ENCODE measurements at places on chromosomes 3 and 15.

- no peak for DNase-seq
These were observed 5.1 kb downstream of the FSIP1 start for GRCh38 chr15:39777496-39777895.

- no peak for DNase-seq
These were observed 366.7 kb upstream of the PROK2 start for GRCh38 chr3:72151465-72152238.

DNA sequence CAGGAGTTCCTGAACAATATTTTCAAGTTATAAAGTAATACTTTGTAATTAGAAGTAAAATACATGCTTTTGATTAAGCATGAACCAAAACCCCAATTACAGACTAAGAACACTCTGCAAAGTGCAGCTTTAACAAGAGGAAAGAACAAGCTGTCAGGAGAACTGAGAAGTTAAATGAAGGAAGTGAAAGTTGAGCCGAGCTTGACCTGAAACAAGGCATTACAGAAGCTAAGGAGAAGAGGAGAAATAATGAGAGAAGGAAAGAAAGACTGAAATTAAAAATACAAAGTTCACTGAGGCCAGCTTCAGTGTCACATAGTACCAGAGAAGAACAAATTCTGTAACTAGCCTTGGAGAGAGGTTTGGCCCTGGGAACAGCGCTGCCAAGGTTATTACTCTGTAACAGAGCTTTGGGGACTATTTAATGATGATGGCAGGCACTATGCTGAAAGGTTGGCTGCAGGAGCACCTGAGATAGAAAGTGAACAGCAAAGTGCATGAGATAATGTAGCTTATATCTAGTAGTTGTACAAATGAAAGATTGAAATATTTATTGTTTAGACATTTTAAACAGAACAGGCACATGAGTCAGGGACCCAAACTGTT lies 241.9 kb upstream of the PEX5L start:
- DNase-seq: no peak

DNA sequence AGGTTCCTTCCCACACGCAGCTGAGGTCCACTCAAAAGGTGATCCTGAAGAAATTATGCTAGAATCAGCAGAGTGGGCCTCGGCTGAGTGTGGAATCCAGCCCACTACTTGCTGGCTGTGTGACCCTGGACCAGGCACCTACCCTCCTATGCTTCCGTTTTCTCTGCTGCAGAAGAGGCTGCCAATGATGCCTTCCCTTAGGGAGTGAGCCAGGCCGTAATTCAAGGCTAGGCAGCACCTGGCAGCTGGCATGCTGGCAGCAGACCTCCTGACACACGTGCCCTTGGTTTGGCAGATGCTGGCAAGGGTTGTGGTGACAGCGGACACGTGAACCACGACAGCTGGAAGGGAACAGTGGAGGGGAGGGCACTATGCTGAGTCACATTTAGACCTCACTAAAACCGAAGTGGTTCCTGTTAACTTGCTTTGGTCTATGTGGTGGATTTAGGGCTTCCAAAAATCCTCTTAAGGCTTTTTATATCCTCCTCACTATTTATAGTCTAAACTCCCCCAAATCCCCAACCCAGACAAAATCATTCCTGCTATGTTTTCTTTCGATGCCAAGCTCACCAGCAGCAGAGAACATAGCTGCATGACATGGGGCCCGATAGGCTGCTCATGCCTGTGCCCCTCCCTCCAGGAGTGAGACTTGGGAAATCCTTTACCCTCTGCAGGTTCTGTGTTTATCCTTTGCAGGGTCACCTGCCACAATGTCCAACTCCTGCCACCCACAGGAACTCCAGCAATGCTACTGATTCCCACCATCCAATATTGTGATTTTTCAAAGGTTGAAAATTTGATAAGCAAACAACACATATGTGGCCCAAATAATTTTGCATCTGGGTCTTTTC lies 10.6 kb upstream of the PCSK6 start:
- peak; percentile 45 for DNase-seq

DNA sequence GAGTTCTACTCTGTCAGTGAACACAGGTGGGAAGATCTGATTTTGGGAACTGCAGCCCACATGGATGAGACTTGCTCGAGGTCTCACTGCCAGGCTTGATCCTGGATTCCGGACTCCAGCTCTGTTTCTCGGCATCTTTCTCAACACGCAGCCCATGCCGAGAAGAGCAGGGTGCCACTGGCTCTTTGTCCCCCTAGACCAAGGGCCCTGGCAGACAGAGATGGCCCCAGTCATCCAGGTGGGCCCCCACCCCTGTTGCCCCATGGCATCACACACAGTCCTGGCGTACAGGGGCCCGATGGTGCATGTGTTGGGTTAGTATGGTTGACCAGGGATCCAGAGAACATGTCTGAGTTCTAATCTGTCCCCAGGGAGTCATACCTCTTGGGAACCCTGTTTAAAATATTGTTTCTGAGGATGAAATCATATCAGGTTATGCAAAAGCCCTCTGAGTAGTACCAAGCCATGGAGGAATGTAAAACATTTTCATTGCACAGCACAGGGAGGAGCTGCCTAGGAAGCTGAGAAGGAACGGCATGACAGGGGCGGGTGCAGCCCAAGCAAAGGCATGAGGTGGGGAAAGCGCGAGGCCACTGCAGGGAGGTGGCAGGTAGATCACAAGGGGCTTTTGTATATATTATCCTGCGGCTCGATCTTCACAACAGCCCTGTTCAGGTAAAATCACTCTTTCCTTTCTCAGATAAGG lies 320.6 kb downstream of the UACA start:
- no peak for DNase-seq

DNA sequence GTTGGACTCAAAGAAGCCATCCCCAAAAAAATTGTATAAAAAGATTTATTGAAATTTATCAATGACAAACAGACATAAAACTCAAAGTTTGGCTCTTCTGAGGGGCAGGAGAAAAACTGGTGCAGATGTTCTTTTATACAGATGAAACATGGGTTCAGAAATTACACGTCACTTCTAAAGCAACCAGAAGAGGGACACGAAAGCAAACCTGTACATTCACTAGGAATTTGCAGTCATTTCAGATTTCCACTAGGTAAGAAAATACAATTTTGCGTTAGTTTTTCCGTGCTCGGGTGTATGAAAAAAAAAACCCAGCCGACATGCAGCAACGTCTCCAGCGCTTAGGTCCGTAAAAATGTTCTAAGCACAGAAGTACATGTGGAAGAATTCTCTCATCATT lies 41.8 kb downstream of the ANP32A start:
- DNase-seq: no peak

DNA sequence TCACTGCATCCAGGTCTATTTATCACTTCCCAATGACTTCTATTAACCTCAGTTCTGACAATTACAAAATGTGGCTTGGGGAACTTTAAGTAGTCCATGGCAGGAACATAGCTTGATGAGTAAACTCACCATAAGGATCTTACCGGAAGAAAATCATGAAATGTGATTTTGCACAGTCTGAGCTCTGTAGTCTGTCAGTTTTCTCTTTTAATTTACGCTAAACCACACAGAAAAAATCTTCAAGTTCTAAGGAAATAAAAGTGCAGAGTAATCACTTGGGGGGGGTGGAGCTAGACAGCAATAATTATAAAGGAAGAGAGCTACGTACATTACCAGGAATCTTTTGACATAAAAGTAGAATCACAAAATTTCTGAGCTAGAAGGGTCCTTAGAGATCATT lies 9.2 kb downstream of the TBC1D5 start:
- DNase-seq: no peak
